ENCODE measurements at places on chromosomes 1 and 21.

DNA sequence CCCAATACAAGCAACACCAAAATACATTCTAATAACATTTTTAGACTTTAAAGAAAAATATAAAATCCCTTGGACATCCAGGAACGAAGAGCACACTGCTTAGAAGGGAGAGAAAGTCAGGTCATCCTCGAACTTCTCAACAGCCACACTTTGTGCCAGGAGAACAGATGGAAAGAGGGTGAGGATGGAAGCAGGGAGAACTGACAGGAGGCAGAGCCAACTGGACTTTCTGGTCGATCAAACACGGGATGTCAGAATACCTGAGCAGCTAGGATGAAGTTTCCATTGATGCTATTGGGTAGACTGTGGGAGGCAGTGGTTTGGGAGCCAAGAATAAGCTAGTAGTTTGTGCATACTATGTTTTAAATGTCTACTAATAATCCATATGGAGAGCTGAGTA, 111.4 kb downstream of the TOMM20 start:
- DNase-seq, result no peak

- no peak for DNase-seq
Observed at GRCh38 chr1:87154384-87154783, 174.3 kb upstream of the LMO4 start.

- no peak for DNase-seq
Observed at GRCh38 chr1:41994195-41994894, 75.6 kb upstream of the HIVEP3 start.

DNA sequence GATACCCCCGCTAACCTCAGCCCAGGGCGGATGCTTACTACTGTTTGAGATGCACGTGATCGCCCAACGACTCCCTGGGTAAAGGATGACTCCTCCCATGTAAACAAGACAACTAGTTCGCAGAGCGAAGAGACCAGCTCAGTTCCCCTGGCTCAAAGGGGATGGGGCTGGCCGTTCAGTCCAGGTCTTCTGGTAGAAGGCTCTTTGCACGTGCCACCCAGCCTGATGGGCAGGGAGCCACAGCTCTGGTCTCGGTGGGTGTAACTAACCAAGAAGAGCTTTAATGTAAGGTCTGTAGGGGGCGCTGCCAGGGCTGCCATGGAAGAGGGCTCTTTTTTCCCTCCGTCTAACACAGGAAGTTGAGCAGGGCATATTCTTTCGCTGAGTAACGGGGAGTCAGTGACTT, 49.4 kb upstream of the PARP1 start:
- no peak for DNase-seq

DNA sequence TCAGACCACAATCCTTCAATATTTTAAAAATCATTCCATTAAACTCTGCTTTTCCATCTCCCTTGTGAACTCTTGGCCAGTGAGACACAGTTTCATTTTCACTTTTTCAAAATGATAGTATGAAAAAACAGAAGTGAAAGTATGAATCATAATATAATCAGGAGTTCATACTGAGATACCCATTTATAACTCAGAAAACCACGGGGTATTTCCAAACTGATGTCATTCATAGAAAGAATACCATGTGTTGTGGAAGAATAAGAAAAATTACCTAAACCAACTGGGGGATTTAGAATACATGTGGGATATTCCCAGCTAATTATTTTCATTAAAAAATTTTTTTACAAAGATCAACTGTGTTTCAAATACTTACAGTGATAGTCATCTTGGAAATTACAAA, 149.9 kb downstream of the MRPL39 start:
- peak; percentile 68 for DNase-seq

DNA sequence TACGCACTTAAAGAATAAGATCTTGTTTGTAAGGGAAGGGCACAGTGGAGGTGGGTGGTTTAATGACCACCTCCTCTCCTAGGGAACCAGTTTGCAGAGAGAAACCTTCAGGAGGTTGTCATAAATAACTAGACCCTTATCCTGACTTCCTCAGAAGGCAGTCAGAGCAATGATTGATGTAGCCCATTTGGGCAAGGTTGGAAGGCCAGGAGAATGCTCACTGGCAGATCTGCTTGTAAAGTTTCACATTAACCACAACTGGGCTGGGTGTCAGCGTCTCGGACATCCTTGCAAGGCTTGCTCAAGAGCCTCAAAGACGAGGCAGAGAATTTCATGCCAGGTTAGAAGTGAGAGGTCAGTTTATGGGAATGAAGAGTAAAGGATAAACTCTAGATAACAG, 87.6 kb upstream of the TRABD2B start:
- peak; percentile 77 for DNase-seq

DNA sequence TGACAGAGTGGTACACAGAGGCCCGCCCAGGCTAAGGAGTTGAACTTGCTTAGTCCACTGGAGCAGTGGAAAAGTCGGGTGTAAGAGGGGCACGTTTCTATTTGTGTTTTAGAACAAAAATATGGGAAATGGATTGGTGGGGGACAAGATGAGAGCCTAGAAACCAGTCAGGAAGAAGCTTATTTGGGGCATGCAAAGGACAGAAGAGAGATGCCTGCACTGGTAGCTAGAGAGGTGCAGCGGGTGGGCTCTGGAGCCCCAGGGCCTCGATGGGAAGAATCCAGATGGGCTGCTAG, 1.2 kb upstream of the LIN9 start:
- DNase-seq, result no peak

GRCh38 chr1:145961425-145962156, 2.8 kb downstream of the ANKRD34A start:
- peak; percentile 44 for DNase-seq

DNA sequence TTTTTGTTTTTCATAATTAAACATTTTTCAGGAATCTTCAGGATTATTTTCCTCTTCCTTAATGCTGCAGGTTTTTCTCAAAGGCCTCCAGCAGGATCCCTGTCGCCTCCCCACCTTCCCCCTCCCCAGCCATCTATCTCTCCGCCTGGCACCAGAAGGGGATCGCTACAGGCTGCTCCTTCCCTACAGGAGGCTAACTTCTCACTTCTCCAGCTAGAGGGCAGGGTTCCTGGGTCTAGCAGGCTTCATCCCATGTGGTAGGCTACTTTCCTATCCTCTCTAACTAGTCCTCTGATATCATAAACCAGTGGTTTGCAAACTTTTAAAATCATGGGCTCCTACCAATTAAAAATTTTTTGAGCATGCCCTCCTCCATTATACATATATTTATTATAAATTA, 104.1 kb downstream of the KCNN3 start:
- peak; percentile 58 for DNase-seq

DNA sequence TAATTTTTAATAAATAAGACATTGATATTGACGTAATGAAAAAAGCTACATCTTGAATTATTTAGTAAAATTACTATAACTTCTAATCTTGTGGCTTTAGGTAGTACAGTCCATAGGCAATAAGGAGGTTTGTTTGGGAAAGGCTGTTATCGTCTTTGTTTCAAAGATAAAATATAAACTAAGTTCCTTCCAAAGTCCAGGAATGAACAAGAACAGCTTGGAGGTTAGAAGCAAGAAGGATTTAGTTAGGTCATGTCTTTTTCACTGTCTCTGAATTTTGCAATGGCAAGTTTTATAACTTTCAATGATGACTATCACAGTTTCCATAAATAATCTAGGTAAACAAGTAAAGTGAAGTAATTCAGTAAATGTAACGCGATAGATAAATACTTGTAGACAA, 106.9 kb upstream of the OLFM3 start:
- DNase-seq, result no peak

- no peak for DNase-seq
Observed at GRCh38 chr1:38578271-38578951, 281.2 kb downstream of the RRAGC start.

DNA sequence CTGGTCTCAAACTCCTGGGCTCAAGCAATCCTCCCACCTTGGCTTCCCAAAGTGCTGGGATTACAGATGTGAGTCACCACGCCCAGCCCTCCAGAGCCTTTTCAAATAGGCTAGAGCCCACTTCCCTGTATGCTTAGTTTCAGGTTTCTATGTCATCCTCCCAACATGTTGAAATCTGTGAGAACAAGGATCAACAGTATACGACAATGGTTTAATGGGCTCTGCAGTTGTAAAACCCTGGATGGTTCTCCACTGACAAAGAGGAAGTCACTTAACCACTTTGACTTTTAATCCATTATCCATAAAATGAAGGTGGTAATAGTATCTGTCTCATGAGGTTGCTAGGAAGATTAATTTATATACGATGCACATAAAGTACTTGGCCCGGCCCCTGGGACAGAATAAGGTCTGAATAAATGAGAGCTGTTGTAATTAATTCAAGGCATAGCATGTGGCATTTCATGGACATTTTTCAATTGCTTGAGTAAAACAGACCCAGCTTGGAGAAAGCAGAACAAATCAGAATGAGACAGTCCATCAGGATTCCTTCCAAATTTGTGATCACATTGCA, 113.9 kb upstream of the ZNF648 start:
- no peak for DNase-seq

GRCh38 chr1:107442551-107442950, 301.7 kb downstream of the NTNG1 start:
- DNase-seq, result no peak

DNA sequence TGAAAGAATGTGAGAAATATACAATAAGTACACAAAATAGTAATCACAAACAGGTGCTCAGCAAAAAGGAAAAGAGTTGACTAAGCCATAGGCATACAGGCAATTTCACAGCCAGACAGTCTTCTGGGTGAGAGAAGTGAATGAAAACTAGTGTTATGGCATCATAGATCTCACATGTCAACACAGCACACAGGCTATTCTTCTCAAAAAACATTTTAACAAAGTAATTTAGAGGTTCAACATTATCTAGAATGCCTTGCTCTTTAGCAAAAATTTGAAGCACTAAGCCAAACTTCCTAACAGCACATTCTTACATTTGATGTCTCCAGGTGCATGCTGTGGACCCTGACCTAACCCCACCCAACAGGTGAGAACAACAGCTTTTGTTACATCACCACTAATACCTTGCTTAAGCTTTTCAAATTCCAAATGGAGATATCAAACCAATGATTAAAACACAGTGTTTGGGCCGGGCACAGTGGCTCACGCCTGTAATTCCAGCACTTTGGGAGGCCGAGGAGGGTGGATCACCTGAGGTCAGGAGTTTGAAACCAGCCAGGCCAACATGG, 30.5 kb downstream of the OTUD7B start:
- DNase-seq, result no peak

- peak; percentile 33 for DNase-seq
Observed at GRCh38 chr1:39901464-39901713, 328 bp downstream of the MYCL start.

GRCh38 chr1:34419663-34420136, 243.0 kb downstream of the C1orf94 start:
- DNase-seq, result no peak

GRCh38 chr1:93814059-93814794, 64.8 kb downstream of the DNTTIP2 start:
- peak; percentile 80 for DNase-seq

DNA sequence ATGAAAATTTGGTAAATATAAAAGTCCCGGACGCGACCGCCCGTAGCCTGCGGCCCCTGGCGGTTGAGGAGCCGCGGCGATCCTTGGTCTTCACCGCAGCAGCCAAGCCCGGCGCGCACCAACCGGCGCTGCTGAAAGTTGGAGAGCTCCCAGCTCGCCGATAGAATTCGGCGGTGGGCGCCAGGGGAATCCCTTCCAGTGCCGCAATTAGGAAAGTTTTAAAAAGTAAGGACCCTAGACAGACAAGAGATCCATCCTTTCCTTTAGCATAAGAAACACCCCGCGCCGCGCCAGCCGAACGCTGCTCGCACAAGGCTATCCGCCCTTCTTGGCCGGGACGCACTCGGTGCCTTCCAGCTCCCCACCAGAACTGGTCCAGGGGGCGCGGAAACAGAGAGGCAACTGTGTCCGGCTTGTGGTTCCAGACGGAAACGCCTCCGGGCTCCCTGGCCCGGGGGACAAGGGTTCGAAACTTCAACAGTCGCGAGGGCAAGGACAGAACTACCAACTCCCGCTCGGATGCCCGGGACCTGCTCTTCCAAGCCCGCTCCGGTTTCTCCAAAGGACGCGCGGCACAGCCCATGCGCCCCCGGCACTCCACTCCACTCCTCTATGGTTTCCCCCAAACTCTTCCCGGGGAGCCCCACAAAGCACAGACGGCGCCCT, 1.7 kb downstream of the FAM78B start:
- DNase-seq, result peak; percentile 66

GRCh38 chr1:71635568-71635967, 554.7 kb upstream of the ZRANB2 start:
- DNase-seq, result no peak

DNA sequence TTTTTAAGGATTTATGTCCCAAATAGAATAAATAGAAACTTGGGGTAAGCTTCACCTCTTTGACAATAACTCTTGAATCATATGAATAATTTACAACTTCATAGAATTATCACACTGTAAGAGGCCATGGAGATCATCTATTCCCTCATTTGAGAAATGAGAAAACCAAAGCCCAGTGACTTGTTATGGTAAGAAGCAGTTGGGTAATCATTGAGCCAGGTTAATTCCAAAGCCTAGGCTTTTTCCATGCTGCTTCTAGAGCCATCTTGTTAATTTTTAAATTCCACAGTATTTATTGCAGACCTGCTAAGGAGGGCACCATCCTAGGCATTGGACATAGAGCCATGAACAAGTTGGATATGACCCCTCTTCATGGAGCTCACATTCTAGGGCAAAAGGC, 160.5 kb downstream of the CDC7 start:
- DNase-seq, result no peak

- no peak for DNase-seq
Observed at GRCh38 chr1:117466761-117467160, 99.5 kb downstream of the MAN1A2 start.

- DNase-seq, result no peak
Observed at GRCh38 chr1:203506858-203507626, 13.1 kb downstream of the OPTC start.

DNA sequence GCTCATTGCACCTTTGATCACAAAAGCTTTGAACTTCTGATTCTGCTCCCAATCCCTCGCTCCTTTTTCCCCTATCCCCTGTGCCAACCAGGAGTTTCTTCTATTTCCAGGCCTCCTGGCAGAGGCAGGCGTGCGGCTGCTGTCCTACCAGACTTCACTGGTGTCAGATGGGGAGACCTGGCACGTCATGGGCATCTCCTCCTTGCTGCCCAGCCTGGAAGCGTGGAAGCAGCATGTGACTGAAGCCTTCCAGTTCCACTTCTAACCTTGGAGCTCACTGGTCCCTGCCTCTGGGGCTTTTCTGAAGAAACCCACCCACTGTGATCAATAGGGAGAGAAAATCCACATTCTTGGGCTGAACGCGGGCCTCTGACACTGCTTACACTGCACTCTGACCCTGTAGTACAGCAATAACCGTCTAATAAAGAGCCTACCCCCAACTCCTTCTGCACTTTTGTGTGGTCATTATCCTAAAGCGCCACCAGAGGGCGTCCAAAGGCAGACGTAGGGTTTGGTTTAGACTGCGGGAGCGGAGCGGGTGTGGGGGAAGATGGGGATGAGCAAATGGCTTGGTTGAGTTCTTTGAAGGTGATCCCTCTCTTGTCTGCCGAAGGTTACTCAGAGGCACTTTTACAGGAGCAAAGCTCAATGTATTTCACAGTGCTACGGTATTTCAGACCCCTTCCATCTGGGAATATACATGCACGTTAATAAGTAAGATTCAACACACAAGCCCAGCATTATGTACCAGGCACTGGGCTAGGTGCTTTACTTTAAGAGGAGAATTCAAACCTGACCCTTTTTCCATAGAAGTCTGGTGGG, 24.7 kb downstream of the HMGCS2 start:
- peak; percentile 64 for DNase-seq

Data from ACHN (cell line).